Erythroblast (primary cell): ENCODE measurements at places on chromosomes 5 and 9.
A peak's percentile ranks its signal among the peaks of the same experiment; 100 is the strongest.

GRCh38 chr9:20898885-20899554, 132.4 kb downstream of the HACD4 start:
- no peak for DNase-seq

- DNase-seq: no peak
Observed at GRCh38 chr9:127491516-127491915, 40.2 kb downstream of the LRSAM1 start.

DNA sequence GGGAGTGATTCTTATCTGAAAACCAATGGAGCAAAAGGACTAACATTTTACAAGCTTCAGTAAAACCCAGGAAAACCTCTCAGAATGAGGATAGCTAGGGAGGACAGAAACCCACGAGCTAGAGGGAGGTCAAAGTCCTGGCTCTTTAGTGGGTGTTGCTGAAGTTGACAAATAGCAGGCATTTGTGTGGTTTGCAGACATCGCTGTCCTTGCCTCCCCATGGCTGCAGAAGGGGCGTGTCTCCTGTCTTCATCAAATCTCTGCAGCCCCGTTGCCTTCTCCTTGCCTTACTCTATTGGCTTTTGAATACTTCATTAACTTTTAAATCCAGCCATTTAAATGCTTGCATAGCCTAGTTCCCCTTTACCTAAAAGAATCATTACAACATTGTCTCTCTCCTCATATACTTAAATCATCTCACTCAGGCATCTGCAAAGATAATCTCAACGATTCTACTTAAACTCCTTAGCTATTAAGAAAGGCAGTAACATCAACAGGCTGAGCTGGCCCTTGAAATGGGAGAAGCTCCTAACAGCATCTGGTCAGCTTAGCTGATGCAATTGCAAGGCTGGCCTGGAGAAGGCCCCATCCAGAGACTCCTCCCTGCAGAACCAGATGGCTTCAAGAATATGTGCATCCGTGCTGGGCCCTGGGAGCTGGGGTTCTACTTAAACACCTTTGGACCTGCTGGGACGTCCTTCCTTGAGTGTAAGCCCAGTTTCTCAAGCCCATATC, 152.8 kb upstream of the TAS2R1 start:
- DNase-seq: no peak

DNA sequence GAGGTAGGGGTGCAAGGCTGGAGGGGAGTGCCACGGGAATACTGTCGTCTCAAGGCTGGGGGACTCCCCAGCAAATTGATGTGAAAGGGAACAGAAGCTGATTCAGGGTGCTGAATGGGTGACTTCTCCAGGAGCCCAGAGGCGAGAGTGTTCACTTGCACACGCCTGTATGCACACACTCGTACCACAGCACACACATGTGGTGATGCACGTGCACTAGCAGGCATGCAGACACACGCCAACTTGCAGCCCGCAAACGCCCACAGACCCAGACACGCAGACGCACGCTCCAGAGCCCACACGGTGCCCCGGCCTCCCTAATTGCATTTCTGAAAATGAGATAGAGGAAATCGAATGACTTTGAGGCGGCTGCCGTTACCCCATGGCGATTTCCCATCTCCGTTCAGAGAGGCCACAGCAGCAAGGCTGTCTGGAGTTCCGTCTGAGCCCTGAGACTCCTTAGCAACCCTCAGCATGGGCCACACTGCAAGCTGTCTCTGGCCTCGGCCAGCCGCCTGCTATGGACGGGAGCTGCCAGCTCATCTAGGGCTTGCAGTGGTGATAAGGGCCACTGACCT, 9.1 kb upstream of the ADAMTS2 start:
- DNase-seq: no peak

DNA sequence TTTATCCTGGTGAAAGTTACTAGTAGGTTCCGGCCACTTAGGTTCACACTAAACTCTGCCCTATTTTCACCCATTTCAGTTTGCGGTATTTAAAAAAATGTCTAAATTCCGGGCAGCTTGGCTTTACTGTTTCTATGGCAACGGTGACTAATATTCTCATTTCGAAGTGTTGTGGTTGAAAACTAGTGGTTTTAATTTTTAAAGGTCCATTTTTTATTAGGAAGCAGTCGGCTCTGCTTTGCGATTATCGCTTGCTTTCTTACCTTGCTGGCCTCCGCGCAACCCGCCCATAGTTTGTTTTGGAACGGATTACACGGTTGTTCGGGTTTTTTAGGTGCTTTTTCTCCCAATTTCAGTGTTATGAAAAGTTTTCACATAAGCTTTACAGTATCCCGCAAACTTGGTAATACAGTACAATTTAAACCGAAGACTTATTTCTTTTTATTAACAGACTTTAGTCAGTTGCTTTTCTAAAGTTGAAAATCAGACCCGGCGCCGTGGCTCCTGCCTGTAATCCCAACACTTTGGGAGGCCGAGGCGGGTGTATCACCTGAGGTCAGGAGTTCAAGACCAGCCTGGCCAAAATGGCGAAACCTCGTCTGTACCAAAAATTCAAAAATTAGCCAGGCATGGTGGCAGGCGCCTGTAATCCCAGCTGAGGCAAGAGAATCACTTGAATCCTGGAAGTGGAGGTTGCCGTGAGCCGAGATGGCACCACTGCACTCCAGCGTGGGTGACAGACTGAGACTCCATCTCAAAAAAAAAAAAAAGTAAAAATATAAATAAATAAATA, 1.6 kb downstream of the KDM4C start:
- DNase-seq: peak; percentile 73

GRCh38 chr9:124267271-124267807, 9.6 kb downstream of the NEK6 start:
- no peak for DNase-seq

DNA sequence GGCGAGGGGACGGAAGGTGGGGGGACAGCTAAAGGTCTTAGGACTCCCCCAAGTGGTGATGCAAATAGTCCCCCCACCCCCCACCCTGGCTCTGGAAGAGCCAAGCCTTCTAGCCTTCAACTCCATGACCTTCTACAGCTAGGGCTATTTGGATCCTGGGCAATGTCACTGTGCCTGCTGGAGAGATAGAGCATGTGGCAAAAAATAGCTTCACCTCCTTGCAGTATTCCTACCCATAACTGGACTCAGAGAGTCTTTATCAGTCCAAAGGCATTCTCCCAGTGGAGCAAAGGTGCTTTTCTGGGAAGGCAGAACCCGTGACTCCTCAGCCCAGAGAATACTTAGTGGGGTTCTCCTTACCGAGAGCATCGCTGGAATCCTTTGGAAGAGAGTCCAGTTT, 48.9 kb upstream of the PPARGC1B start:
- no peak for DNase-seq

- DNase-seq: no peak
Observed at GRCh38 chr5:31036411-31036810, 157.1 kb upstream of the CDH6 start.

DNA sequence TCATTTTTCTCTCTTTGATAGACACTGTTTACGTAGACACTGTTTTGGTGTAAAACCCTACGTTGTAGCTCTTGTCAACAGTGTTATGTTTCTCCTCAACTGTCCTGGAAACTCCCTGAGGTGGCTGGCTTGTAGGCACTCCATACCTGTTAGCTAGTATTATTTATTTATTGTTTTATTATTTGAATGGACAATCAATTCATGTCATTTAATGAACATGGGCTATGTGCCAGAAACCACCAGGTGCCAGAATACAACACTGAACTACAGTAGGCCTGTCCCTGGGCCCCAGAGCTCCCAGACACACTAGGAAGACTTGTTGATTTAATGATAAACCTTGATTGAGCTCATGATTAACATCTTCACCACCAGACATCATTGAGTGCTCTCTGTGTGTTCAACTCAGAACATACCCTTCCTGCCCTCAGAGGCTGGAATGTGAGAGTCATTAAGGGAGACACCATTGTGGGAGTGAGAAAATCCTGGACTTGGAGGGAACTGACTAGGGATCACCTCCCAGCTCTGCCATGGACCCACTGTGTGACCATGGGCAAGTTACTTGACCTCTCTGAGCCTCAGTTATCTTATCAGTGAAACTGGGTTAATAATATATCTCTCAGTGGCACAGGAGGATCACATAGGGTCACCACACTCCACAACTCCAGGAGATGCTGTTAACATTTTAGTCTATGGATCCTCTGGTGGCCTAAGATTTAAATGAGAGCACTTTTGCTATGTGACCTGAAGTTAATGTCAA, 19.2 kb downstream of the IRF1 start:
- no peak for DNase-seq

DNA sequence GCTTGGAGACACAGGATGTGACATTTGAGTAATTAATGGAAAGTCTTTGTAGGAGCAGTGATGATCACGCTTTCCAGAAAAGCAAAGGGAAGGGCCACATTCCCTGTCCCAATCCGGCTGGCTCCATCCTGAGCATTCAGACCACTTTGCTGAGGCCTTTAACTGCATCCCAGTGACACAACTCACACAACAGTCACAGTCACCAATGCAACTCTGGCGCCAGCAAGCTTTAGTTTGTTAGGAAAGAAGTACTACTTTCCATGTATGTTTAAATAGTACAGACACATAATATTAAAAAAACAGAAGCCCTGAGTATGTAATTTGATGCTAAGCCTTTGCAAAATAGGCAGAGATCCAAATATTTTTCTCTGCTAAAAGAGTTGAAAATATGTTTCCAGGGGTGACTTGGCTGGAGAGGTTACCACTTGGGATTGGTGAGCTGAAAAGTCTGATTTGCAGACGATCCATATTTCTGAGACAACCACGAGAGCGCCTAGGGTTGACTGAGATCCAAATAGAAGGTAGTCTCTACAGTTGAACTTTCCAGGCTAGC, 31.7 kb upstream of the GAS1 start:
- DNase-seq: no peak

DNA sequence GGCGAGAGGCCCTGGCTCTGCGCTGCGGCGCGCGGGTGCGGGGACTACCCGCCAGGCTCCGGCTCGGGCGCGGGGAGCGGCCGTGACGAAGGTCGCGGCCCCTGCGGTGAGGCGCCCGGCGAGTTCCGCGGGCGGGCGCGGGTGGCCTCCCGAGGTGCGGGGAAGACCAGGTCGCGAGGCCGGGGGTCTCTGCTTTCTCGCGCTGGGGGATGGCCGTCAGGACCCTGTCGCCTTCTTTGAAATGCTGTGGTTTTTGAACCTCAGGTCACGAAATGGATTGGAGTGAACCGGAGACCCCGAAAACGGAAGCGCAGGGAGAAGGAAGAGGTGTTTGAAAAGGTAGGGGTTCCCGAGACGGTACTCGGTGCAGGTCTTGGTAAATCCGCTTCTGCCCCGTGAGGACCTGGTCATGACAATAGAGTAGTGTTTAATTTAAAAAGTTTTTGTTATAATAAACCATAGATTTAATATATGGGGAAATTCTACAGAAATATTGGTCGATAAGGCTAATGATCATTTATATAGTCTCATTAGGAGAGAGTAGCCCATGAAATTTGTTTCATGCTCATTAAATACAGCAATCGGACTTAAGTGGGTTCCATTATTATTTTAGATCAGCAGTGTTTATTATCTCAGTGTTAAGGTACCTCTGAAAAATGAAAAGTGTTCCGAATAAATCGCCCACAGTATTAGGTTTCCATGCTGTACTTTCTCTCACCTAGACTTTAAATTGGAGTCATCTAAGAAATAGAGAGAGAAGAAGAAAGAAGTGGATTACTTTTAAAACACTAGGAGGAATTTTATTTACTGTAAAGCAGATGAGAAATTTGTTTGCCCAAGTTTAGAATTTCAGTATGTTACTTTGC, 279.0 kb downstream of the AOPEP start:
- DNase-seq: no peak
